Activated naive CD4-positive, alpha-beta T cell (primary cell): ENCODE measurements at places on chromosomes 3 and 15.

DNA sequence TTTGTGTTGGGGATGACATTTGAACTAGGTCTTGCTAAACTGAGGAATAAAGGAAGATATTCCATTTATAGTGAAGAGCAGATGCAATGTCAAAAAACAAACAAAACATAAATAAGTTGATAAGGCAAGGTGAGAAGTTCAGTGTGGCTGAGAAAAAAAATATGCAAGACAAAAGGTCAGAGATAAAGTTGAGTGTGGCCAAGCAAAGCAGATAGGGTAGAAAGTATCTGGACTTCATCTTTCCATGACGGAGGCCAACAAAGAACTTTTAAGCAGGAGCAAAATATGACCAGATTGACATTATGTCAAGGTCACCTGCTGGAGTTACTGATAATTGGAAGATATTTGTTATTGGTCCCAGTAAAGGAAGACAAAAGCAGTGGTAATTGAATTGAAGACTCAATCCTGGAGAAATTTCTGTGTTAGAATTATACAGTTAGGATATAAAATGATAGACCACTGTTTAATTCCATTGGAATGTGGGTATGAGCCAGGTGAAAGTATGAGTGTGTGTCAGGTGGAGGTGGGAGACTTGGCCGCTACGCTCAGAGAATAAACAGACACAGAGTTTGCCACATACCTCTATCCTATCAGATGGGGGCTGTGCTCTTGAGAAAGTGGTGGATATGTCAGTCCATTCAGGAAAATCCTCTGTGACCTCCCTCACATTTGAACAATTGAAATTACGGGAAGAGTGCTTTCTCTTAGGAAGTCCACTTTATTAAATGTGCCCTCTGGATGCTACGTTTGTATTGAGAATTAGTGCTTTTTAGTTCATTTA is 28.1 kb downstream of the ADIPOQ start:
- no peak for DNase-seq

DNA sequence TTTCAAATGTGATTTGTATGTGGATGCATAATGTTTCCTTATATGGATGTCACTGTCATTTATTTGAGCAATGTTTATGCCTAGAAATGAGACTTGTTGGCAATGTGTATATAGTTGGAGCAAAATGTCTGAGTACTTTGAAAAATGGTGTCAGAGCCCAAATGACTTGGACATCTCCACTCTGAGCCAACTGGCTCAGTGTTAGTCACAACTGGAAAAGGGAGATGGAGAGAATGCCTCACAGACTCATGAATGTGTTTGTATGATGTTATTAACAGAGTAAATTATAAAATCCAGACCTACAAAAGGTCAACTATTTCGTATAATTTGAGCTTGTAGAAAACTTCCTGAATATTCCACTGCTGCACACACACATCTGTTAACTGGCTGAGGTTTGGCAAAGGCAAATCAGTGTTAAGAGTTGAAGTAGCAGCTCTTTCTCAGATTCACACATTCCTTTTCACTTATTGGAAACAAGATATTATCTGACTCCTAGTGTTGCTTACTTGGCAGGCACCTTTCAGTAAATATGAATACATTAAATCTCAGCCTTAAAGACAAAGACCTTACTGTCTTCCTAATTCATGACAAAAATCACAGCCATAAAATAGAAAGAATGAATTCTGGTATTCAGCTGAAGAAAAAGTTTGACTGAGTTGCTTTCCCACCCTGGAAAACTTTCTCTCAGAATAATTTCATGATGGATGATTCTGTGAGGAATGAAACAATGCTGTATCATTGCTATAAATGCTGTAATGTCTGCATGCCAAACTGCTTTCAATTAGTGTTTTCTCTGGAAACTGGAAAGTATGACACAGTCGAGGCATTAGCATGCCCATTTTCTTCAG is 27.0 kb downstream of the ADIPOQ start:
- no peak for DNase-seq

DNA sequence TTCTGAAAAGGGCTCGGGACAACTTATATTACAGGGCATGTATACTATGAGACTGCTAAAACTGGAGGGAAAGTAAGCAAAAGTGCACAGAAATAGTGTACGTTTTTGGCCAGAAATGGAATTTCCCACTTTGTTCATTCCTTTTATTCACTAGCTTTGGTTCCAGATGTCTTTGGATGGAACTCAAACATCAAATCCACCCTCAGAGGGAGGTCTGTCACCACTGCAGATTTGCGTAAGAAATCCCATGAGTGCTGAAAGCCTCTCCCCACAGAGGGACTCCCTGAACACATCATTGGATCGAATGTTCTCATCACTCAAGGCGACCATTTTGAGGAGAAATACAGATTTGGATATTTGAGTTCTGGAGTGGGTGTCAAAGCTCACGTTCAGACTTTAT is 71.6 kb downstream of the FEM1B start:
- DNase-seq: no peak

DNA sequence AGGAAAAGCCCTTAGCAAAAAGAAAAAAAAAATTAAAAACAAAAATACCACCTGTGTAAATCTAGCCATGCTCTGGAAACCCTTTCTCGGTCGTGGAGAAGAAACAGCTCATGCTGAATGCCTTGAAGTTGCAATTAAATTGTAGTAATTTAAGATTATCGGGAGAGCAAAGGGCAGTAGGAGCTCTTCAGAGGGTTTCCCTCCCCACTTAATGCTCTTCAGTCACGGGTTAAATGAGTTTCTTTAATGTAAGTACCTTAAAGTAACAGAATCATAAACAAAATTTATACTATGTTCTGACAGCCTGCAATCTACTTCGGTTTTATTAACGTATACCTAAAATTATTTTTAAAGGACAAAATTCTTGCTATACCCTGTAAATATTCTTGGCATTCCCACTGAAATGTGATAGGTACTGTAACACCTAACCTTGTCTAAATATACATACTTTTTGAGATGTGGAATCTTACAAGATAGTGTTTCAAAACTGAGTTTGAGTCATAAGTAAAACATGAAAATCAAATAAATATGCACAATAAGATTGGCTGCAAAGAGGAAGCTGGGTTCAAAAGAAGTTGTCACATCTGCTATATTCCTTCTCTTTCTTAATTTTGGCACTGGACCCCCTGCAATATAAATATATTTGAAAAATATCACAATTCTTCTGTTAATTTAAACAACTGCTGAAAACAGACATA is 5.3 kb downstream of the FOXP1 start:
- no peak for DNase-seq

DNA sequence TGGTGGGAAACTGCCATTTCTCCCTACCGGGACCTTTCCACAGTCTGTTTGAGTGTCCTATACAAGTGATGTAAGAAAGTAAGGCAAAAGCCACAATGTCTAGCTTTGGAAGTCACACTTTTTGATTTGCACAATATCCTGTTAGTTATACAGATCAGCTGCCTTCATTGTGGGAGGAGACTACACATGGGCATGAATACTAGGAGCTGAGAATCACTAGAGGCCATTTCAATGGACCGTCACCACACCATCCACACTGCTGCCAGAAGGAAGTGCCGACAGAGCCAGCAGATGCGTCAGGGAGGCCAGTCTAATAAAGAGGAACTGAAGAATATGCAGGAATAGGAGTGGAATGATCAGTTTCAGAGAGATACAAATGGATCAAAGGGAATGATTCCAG is 65.8 kb downstream of the SCN11A start:
- no peak for DNase-seq

GRCh38 chr15:91913560-91913959 is 60.1 kb downstream of the SLCO3A1 start:
- no peak for DNase-seq
